CD4-positive, alpha-beta T cell (primary cell): ENCODE measurements at places on chromosomes 6 and 20.

DNA sequence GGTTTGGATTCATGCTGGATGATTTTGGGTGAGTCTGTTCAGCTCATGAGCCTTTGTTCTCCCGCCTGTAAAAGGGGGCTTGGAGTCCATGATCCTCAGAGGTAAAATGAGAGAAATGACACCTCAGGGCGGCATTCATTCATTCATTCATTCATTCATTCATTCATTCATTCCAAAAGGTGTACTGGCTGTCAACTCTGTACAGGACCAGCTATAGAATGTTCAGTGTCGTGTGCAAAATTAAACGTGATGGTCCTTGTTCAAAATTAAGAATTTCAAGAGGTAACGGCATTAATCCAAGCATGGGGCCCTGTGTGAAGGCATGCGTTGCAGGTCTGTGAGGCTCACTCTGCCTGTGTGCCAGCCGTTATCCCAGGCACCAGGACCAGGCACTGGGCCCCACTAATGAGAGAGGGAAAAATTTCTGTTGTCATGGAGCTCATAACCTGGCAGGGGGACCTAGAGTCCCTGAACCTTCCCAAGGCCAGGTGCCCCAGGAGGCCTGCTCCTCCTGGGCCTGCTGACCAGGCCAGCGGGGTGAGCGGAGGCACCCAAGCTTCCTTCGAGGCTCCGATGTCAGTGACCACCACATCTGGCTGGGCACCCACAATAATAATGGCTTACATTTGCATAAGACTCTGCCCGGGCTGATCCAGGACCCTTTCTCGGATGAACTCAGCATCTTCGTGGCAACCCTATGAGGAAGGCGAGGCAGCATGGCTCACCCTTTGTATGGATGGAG lies 53.2 kb downstream of the CEBPB start:
- no peak for DNase-seq

- DNase-seq, result no peak
Measured at GRCh38 chr6:154408891-154409500, 52.4 kb upstream of the IPCEF1 start.

DNA sequence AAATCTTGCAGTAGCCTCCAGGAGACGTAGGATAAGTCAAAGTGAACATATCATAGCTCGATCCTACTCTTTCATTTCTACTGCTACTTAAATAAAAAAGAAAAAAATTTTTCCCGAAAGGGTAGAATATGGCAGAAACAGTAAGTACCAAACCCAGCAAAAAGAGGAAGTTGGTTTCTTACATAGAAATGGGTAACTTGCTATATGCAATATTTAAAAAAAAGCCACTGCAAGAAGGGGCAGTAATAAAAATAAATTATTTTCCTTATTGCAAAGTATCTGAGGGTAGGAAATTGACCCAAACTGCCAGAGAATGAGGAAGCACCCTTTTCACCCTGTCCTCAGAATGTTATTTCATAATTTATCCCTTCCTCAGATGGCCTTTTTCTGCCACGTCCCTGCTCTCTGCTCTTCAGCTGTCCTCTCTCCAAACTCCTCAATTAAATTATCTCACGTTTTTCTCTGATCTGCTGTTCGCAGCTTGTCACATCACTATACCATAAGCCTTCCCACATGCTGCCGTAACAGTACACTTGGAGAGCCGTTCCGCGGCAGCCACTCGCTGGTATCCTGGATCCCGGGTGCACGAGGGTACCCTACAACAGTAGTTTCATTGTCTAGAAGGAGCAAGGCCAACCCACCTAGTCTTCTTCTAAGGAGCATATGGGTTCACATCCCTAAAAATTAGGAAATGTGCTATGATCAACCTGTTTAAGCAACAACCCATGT lies 149.6 kb downstream of the BACH2 start:
- no peak for DNase-seq

DNA sequence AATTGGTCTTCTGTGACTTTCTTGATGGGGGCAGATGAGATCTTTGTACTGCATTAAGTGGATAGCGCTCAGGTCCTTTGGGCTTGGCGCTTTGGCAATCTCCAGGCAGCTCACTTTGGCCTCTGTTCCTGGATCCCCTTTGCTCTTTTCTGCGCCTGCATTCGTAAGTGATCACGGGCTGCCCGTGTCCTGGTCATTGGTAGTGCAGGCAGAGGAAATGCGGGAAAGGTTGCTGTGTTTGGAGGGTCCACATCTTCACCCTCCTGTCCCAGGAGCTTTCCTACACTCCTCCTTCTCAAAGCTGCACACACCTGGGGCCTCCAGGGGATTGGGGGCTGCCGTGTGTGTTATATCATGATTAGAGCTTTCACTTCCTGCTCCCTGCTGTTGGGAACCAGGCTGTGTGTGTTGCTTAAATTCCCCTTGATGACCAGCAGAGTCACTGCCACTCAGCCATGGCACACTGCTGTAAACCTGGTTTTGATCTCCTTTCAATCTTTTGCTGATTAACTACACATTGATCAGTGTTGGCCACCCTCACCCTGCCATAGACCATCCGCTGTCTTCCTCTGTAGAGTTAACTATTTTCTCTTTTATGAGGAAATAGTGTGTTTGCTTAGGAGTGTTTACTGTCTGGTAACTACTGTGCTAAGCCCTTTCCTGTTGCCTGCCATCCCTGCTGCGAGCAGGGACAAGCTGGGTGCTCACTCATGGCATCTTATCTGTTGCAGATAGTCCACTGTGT lies 13.0 kb upstream of the SNHG17 start:
- no peak for DNase-seq

GRCh38 chr6:164188861-164189260 lies 774.3 kb downstream of the QKI start:
- no peak for DNase-seq
